ENCODE measurements at places on chromosomes 3 and 15. TPM values are rescaled to one million over a fixed set of nuclear protein-coding genes. Genes with fewer than 3 reads are reported as not detected.

PLA2G4E gene
- not detected for total RNA-seq

LRRK1 gene
- 22.3 TPM for total RNA-seq

- no peak for DNase-seq
These were observed 71.0 kb upstream of the MDFIC2 start for GRCh38 chr3:70383360-70383831.

GRCh38 chr15:56871185-56871584, 47.3 kb upstream of the TCF12 start:
- no peak for DNase-seq

DNA sequence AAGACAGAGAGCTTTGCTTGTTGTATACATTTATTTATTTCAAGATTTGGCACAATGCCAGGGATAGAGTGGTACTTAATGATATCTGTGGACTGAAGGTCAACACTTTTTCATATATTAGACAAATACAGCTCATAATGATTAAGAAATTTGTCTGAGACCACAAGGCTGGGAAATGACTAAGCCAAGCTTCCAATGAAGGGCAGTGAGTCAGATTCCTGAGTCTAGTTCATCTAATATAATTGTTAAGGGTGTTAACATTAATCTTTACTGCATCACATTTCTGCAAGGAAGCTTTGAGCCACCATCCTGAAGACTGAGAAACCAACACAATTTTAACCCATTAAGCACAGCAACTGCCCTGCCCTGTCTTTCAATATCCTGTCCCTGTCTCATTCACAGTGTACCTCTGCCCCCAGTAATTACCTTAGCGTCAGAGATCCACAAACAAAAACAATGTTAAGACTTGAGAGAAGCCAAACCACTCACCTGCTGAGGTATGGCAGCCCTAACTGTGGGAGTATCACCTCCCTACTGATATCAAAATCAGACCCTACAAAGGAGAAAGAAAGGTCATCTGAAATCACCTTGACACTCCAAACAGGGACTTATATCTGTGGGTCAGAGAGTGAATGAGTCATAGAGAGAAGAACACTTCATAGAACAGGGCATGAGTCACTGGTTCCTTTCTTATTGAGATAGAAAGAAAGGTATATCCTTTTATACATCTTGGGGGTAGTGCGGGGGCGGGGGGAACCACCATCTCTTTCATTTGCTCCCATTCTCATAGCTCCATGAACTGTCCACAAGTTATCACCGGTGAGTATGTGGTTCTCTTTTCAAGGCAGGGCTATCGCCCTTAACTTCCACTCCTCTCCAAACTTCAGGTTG, 74.7 kb downstream of the MAGI1 start:
- DNase-seq = no peak

All from posterior vena cava (tissue), 2 donors.